ENCODE measurements at places on chromosomes 2 and 18.
A peak's percentile ranks its signal among the peaks of the same experiment; 100 is the strongest.

GRCh38 chr2:172375251-172375650 lies 52.1 kb upstream of the ITGA6 start:
- DNase-seq = no peak

DNA sequence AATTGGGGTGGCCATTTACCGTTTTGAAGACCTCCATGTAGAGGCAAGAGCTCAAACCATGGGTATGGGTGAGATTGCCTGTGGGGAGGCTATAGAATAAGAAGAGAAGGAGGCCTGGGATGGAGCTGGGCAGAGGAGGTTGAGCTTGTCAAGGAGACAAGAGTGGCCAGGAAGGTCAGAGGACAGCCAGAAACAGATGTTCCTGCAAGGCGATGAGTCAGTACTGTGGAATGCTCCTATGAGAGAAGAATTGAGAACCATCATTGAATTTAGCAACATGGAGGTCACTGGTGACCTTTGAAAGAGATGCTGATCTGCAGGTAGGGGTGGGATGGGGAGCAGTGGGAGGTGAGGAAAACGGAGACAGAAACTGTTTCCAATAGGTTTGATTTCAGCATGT lies 3.5 kb downstream of the ACSL3 start:
- no peak for DNase-seq

DNA sequence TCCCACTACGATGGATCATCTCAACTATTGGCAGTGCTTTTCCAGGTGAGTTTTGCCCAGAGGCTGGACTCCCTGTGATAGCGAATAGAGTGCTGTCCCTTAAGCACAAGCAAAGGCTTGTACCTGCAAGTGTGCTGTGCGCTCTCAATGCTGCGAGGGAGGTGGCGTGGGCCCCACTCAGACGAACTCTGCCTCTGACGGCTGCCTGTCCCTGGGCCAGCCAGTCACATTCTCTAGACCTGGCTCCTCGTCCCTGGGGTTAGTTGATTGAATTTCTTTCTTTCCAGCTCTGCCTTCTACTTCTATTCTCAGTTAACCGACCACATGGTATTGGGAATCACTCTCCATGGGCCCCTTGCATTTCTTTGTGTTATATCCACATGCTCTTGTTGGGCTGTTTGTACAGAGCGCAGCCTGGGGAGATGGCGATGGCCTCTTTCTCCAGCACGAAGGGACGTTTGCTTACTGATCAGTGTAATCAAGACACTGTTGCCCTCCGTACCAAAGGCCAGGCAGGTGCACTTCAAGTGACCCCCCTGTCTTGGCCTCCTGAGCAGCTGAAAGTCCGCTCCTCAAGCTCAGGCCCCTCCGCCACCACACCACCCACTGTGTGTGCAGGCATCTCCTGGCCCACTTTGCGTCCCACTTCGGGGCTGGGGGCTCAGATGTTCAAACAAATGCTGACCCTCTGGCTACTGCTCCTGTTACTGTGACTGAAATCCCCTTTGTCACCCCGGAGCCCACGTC lies 151.3 kb downstream of the ZNF236 start:
- no peak for DNase-seq

DNA sequence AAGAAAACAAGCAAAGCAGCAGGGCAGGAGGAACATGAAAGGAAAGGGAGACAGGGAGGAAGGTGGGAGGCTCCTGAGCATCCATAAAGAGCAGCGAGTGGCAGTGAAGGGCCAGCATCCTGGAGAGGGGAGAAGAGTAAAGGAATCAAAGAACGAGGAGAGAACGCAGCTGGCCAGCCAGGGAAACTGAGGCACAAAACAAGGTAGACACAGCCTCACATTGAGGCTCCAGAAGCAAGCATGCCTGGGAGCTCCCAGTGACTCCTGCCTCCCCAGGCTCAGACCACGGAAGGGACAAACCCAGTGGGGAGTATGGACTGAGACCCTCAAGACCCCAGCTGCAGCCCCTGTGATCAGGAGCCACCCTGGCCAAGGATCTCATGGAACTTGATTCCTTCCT lies 14.0 kb upstream of the TNS1 start:
- DNase-seq = no peak

DNA sequence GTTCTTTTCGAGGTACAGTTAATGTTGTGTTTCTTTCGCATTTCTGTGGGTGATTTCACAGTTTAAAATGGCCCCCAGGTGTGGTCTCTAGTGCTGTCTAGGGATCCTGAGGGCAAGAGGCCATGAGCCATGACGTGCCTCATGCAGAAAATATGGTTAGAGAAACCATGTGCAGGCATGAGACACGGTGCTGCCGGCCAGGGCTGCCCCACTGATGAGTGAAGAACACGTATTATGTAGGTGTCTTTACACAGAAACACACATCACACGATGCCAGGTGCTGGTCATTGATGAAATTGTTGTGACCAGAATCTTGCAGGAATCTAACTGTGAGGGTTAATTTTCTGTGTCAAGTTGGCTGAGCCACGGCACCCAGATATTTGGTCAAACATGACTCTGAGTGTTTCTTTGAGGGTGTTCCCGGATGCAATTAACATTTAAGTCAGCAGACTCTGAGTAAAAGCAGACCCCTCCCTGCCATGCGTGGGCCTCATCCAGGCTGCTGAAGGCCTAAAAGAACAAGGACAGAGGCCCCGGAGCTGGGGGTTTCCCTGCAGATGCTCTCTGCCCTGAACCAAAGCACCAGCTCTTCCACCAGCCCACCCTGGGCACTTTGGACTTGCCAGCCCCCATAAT lies 463.0 kb upstream of the MYT1L start:
- no peak for DNase-seq

DNA sequence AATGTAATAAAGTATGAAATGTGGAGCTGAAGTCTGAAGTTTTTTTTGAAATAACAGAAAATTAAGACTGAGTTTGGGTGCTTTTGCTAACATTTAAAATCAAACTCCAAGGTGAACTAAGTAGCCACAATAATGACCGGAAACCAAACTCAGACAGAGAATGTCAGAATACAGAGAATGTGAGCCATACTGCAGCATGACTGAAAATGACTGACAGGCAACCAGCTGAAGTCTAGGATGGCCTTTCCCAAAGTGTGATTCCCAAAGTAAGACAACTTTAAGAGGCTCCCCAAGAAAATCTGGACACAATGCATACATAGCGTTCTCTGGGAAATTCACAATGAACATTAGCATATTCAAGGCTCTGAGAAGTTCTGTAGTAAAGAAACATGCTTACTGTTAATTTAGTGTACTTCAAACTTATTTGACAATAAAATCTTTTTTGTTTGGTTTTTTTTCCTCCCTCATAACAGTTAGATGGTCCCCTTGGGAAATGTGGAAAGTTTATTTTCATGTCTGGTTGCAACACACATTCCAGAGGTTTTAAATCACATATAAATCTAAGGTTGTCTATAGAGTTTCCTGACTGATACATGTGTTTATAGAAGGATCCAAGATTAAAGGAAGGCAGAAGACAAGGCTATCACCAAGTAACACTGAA lies 28.6 kb downstream of the PLA2R1 start:
- DNase-seq = no peak

DNA sequence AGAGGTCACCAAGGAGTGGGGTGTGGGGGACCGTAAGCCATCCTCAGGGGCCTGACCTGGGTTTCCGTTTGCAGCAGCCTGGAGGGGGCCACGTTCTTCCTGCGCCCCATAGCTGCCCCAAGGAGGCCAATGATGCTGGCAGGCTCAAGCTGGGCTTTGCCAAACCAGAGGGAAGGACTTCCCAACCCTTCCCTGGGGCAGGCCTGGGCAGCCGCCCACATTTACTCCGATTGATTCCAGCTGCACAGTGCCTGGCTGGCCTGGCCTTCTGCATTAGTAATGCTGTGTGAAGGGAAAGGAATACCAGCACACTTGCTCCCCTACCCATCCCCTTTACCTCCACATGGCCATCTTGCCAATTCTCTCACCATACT lies 360.6 kb upstream of the SLC14A2 start:
- DNase-seq = no peak

DNA sequence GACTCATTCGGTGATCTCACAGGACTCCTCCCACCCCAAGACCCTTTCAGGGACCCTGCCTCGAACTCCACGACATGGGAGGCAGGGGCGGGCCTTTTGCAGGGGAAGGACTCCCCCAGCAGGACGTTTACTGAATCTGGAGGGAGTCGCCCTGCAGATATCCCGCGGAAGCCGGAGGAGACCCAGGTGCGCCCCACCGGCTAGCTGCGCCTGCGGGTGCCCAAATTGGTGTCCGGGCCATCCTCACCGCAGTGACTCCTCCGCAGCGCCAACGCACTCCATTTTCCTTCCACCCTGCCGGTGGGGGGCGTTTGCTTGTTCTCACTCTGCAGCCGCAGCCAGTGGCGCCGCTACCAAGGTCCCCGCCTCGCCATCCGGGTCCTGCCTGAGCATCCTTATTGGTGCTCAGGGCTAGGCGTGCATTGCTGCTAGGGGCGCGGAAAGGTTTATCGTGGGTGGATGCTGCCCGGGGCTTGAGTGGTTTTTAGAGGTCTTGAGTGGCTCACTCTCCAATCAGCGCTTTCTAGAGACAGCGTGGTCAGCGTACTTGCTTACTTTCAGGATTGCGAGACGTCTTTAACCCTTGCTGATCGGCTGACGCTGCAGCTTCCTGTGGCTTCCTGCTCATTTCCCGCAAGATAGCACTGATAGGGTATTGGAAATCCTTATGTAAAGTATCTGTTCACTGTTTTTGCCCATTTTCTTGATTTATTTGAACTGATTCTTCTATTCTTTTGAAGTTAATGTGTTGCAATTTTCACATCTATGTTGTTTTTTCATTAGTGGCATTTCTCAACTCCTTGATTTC lies 81.4 kb downstream of the BIN1 start:
- peak; percentile 71 for DNase-seq

DNA sequence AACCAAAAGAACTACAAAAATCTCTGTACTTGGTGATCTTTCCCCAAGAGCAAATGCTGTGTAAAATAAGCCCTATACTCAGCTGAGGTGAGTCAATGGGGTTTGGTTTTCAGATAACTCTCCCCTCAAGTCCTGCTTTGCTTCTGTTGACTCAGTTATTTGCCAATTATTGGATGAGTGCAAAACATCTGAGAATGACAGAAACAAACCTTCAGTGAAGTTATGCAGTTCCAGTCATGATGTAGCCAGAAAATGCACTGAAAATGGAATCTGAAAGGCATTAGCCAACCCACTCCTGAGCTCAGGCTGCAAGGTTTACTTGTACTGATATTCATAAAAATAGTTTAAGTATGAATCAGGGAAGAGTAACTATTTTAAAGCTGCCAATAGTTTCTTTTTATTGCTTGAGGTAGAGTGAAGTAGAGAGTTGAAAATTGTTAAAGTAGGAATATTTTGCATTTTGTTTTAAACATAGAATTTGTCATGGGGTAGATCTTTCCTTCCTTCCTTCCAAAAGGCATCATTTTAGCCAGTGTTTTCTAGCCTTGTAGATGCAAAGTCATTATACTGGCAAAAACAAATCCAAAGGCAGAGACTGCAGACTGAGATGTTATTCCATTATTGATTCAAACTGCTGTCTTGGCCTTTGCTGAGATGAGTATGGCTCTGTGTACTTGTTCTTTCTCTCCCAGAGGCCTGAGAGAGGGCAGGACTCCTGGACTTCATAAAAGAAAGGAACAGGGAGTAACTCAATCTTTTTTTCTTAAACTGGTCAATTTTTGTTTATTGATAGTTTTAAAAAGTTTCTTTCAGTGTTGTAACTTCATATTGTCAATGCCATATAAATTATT lies 215.3 kb downstream of the RND3 start:
- no peak for DNase-seq

- DNase-seq = no peak
Measured at GRCh38 chr2:2837746-2838547, 506.9 kb upstream of the MYT1L start.

- DNase-seq = no peak
Measured at GRCh38 chr18:45958730-45959129, 8.4 kb downstream of the EPG5 start.

- no peak for DNase-seq
Measured at GRCh38 chr2:107258531-107259407, 372.8 kb upstream of the ST6GAL2 start.

GRCh38 chr2:156158808-156159207 lies 173.7 kb downstream of the NR4A2 start:
- no peak for DNase-seq

- no peak for DNase-seq
Measured at GRCh38 chr2:240297256-240298116, 138.0 kb upstream of the GPC1 start.

- no peak for DNase-seq
Measured at GRCh38 chr18:63083555-63083954, 236.0 kb downstream of the BCL2 start.

DNA sequence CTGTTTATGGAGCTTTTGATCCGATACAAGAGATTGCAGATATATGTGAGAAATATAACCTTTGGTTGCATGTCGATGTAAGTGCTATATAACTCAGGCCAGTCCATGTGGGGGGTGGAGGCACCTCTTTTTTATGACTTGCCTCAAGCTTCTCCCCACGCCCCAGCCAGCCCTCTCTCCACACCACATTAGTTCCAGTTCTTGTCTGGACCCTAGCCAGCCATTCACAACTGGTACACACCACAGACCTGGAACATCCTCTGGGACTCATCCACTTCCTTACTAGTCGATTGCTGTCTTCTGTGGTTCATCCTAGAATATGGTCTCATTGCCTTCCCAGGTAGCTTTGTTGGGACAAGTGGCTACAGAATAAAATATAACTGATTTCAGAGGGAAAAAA lies 31.0 kb downstream of the GAD1 start:
- DNase-seq = no peak

GRCh38 chr18:42264497-42264896 lies 309.5 kb downstream of the PIK3C3 start:
- no peak for DNase-seq

DNA sequence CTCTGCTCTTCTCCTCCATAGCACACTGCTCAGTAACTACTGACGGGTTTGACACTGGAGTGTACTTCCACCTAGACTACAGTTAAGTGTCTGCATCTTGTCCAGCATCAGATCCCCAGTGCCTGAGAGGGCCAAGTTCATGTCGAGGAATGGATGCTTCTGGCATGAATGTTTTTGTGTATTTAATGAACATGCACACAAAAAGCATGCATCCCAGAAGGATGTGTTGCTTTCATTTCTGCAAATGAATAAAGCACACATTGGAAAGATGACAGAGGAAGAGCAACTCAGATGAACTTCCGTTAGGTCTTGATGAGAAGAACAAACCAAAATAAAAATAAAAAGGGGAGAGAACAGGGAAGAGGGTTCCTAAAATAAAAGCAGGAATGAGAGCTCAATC lies 27.9 kb downstream of the C2orf49 start:
- no peak for DNase-seq

GRCh38 chr2:112187805-112188596 lies 49.8 kb downstream of the FBLN7 start:
- peak; percentile 58 for DNase-seq

GRCh38 chr2:123073956-123074355 lies 951.1 kb upstream of the CNTNAP5 start:
- no peak for DNase-seq

GRCh38 chr2:134663451-134664450 lies 55.0 kb downstream of the TMEM163 start:
- no peak for DNase-seq

- no peak for DNase-seq
Measured at GRCh38 chr2:62423235-62423634, 82.8 kb downstream of the TMEM17 start.

Data from stimulated activated CD8-positive, alpha-beta memory T cell treated with anti-CD3 and anti-CD28 coated beads, Interleukin-15, amount 100 ng/mL, for 48 hours (primary cell).